ENCODE measurements at places on chromosomes 2 and 18.
A peak's percentile ranks its signal among the peaks of the same experiment; 100 is the strongest.

DNA sequence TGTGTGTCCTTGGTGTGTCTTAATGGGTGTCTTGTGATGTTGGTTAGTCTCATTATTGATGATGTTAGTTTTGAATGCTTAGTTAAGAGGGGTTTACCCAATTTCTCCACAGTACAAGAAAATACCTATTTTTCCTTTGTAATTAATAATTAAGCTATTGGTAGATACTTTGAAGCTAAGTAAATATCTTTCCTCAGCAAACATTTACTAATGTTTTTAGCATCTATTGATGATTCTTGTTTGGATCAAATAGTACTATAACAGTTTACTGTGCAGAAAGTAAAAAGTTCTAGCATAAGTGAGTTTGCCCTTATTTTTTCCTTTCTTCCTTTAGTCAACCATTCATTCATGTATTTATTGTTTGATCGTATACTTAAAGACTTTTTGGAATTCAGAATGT, 19.1 kb downstream of the MAP3K20 start:
- no peak for DNase-seq

- no peak for DNase-seq
These were observed 255.8 kb downstream of the ERBB4 start for GRCh38 chr2:212282671-212283261.

- DNase-seq: no peak
These were observed 70.9 kb downstream of the EHD3 start for GRCh38 chr2:31304816-31305215.

DNA sequence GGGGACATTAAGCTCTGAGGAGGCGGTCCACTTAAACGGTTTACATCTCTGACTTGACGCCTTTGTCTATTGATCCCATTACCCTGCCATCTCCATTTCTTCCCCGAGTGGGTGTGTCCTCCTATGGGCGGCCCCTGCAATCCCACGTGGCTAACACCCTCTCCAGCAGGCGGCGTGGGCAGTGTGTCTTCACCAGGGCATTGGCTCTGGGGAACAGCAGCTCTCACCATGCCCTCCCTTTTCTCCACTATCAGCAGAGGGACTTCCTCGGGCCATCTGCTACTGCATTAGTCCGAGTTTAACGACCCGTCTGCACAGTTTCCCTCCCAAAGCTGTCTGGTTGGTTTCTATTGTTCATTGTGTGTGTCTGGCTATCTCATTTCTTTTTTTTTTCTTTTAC, 511.9 kb upstream of the NRP2 start:
- DNase-seq: no peak

GRCh38 chr18:5890331-5891183, 4.8 kb downstream of the TMEM200C start:
- no peak for DNase-seq

DNA sequence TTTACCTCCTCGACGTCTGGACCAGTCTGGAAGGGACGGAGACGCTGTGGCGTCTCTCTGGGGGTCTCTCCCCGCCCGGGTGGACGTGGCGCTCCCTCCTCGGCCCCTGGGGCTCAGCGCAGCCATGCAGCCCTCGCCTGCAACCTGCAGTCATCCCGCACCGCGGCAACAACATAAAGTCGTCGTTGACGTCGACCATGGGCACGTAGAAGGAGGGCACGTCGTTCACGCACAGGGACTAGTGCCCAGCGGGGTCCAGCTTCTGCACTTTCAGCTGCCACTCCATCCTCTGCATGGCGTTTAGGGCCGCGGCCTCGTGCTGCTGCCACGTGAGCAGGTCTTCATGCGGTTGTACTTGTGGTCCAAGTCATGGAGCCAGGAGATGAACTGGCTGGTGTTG, 889.6 kb upstream of the LRRTM1 start:
- DNase-seq: no peak

DNA sequence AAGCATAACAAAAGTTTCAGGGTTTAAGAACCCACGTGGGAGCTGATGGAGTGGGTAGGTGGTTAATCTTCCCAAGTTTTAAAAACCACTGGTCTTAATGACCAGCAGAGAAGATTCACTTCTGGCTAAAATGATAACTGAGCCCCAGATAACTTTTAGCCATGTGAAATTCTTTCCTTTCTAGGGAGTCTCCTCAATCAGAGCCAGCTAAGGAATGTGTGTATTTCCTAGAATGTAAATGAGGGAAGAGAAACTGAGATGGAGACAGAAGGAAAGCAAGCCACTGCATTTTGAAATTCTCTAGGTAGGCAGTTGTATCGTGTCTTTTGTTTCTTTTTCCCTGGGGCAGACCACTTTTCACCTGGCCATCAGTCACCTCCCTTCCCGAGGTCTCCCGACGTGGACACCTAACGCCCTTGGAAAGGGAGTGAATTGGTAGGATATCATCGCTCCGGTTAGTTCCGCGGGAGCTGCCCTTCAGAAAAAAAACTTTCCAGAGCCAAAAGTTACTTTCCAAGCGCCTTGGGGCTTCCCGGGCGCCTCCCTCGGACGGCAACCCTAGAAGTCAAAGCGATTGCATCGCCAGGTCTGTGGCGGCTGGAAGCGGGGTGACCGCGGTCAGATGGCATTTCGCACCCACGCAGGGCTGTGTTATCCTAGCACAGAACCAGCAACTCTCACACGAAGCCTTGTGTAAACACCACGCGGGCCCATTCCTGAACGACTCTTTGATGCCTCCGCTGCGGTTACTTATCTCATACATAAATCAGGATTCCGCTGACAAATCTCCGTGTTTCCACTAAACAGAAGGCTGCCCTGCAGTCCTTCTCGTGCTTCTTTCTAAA, 1.3 kb downstream of the COLEC12 start:
- no peak for DNase-seq

DNA sequence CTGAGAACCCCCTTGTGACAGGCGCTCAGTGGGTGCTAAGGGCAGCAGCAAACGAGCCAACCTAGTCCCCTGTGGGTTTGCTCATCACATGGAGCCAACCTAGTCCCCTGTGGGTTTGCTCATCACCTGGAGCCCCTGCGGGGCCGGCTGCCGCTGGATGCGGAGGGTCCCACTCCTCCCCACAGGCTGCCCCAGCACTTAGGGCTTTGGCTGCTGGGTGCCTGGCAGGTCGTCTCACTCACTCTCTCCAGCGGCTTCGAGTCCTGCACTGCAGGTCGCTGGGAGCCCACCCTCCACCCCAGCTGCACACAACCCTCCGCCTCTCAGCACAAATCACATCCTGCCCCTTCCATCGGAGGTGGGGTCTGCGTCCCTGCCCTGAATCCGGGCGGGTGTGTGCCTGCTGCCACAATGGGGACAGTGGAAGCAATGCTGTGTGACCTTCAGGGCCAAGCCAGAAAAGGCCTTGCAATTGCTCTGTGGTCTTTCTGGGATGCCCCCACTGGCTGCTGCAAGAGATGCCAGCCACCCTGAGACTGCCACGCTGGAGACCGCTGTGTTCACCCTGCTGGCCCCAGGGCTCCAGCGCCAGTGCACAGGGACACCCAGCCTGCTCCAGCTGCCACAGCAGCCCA, 248.1 kb upstream of the SALL3 start:
- no peak for DNase-seq

GRCh38 chr2:241150660-241151530, 628 bp downstream of the PPP1R7 start:
- peak; percentile 54 for DNase-seq

GRCh38 chr18:35158728-35159450, 81.9 kb upstream of the ZNF397 start:
- DNase-seq: no peak

- no peak for DNase-seq
These were observed 584.3 kb downstream of the ADCYAP1 start for GRCh38 chr18:1488957-1489356.

GRCh38 chr2:218717262-218717661, 6.6 kb downstream of the TTLL4 start:
- DNase-seq: no peak

DNA sequence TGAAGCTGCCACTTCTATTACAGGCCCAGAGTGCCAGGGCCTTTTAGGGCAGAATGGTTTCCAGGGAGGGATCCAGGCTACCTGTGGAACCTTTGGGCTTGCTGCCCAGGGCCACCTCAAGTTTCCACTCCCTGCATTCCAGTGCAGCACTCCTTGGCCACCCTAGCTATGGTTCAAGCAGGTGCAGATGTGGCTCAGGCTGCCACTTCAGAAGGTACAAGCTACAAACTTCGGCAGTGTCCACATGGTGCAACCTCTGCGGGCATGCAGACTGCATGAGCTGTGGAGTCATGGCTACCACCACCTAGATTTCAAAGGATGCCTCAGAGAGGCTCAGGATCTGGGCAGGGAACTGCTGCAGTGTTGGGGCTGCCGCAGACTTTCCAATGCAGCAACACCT, 248.1 kb upstream of the UBE2E3 start:
- DNase-seq: no peak

GRCh38 chr2:7835693-7836680, 845.9 kb upstream of the ID2 start:
- DNase-seq: no peak

- no peak for DNase-seq
These were observed 232.8 kb upstream of the HS6ST1 start for GRCh38 chr2:128551435-128551834.

- no peak for DNase-seq
These were observed 71.2 kb downstream of the FIGN start for GRCh38 chr2:163664610-163665009.

DNA sequence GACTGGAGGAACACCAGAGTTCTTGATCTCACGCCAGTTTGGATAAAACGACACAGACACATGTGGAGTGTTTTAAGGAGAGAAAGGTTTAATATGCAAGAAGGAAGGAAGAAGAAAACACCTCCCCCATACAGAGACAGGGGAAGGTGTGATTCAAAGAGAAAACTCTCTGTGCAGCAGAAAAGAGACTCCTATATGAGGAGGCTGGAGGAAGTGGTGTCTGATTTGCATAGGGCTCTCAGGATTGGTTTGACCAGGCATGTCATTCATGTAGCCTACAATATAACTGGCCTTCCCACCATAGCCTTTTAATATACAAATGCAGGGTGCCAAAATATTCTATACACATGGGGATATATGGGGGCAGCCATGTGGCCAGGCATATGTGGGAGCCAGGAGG, 1386.5 kb downstream of the RPIA start:
- DNase-seq: no peak

GRCh38 chr2:23330214-23330613, 54.8 kb upstream of the KLHL29 start:
- DNase-seq: no peak

- DNase-seq: no peak
These were observed 934.5 kb downstream of the CNTNAP5 start for GRCh38 chr2:124959581-124959980.

DNA sequence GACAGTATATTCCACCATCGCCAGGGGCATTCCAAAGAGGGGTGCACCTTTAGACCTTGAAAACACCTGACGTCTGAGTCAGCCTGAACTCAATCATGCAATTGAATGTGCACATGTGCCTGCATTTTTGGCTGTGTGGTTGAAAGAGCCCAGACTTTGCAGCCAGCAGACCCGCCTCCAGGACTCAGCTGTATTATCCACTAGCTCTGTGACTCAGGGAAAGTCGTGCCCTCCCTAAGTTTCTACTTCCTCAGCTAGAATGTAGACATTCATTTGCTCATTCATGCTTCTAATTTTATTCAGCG, 94.2 kb downstream of the LRRC30 start:
- DNase-seq: no peak

DNA sequence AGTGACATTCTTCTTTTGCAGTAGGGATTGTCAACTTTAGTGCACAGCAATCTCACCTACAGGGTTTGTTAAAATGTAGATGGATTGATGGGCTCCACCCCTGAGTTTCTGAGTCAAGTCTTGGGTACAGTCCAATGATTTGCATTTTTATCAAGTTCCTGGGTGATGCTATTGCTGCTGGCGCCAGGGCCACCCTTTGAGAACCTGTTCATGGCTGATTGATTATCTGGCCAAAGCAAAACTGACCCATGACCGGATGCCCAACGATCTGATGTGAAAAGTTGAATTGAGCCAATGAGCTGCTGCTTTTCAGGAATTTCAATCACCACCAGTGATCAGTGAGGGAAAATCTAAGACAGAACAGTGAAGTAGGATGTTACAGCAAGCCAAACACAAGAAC, 675.3 kb downstream of the TMEM182 start:
- no peak for DNase-seq

DNA sequence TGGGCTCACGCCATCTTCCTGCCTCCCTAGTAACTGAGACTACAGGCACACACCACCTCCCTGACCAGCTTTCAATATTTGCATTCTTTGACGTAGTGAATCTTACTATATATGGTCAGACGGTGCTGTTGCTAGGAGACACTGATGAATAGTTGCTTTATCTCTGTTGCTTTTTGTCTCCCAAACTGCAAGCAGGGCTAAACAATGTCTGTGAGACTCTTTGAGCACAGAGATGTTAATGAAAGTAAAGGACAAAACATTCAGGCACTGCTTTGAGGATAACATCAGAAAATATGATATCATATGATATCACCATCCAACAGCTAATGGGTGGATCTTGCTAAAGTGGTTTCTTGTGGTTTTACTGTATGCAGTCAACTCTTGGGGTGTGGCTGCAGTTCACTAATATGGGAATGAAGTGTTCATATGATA, 43.0 kb downstream of the EMILIN2 start:
- DNase-seq: no peak

DNA sequence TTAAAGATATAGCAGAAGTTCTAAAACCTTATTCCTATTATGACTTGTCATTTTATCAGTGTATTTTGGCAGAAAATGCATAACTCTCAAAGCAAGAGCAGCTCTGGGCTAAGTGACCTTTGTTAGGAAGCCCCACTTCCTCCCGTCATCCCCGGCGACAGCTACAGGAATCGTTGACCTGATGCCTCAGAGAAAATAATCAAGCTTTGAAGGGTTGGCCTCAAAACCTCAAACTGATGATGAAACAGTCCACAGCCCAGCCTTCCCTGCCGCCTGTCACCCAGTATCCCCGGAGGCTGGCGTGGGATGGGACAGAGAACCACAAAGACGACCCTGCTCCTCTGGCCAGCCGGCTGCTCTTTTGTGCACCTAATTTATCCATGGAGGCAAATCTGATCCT, 65.3 kb downstream of the KCNF1 start:
- no peak for DNase-seq
